ENCODE measurements at places on chromosomes 7 and 10.
A peak's percentile ranks its signal among the peaks of the same experiment; 100 is the strongest.

GRCh38 chr10:34838366-34838900, 23.3 kb upstream of the PARD3 start:
- no peak for DNase-seq

DNA sequence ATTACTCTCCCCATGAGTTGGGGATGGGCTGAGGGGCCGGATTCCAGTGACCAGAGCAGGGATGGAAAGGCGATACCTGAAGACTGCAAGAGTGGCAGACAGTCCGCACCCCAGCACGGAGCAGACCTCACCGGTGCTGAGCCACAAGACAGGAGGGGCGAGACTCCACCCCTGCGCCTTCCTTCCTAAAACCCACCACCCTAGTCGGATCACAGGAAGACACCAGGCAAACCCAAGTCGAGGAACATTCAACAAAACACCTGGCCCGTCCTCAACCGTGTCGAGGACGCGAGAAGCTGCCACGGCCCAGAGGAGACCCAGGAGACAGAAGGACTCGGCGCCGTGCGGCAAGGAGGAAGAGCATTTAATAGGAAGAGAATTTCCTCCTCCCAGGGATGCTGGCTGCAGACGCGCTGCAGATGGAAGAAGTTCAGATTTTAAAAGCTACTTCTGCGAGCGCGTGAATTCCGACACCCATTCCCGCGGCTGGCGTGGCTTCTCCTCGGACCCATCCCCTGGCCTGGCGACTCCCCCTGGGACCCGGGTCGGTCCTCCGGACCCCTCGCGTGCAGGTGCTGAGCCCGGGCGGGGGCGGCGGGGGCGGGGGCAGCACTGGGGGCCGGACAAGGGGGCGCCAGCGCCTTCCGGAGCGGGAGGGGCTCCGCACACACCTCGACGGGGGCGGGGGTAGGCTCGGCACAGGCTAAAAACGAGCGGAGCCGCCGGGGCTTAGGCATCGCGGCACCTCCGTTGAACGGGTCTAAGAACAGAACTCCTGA, 563 bp upstream of the UTF1 start:
- DNase-seq, result no peak

- no peak for DNase-seq
Measured at GRCh38 chr7:1872191-1873069, 202.4 kb downstream of the ELFN1 start.

DNA sequence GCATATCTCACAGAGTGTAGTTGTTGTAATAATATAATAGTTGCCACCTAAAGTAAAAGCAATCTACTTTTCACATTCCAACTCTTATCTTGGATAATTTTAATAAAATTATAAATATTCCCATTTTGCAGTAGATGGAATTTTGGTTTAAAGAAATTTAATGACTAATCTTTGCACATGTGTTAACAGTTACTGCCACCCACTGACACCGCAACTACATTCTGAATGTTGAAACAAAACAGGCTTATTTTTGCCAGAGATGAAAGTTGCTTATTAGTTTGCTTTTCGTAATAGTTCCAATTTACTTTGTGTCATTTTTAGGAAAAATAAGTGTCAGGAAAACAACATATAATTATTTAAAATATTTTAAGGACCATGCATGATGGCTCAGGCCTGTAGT, 557.5 kb upstream of the PCDH15 start:
- no peak for DNase-seq

GRCh38 chr7:135728136-135728669, at the start of gene SLC13A4:
TSS of gene SLC13A4 (minus strand) at chr7:135728186. CDS start at chr7:135727496, 690 bp downstream.
- DNase-seq, result no peak

DNA sequence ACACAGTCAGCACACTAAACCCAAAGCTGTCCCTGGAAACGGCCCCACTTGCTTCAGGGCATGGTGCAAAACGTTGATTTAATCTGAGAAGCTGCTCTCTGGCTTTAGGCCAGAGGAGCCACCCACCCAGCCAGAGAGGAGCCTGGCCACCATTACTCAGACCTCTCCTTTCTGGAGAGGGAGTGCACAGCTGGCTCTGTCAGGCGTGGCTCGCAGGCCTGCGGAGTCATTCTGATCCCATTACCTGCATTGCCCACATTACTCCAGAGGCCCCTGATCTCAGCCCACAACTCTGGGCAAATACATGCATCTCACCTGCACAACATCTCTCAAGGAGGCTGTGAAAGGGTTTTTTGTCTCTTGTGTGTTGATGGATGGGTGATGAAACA, 370.0 kb upstream of the IGFBP3 start:
- DNase-seq, result peak; percentile 13

DNA sequence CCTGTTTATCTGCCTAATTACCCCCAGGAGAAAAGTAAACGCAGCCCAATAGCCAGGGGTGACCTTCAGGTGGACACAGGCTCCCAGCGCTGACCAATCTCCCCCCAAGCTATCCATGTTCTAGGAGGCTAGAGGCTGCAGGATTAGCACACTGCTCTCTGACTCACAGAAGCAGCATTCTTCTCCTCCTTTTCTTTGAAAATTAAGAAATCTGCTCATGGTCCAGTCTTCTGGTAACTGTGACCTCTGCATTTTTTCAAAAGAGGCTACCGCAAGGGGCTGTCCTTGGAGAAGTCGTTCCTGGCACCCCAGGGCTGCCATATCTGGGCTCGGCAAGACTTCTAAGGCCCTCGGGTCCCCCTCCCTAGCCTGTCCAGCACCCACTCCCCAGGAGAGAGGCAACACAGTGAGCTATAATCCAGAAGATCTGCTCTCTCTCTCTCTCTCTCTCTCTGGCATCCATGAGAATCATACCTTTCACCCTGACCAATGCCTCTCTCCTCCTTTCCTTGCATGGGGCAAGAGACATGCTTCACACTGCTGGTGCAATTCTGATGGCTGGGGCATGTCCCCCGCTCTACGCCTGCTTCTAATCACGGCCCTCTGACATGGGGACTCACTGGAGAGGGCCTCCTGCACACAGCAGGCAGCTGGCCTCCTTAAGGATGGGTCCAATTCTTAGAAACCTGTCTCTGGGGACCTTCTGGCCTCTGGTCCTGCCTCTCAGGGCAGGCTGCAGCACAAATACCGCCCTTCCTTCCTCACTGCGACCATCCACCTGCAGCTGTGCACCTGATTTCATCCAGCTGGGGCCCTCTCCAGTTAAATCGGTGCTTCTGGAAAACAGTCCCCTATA, 27.3 kb downstream of the ANXA11 start:
- no peak for DNase-seq

DNA sequence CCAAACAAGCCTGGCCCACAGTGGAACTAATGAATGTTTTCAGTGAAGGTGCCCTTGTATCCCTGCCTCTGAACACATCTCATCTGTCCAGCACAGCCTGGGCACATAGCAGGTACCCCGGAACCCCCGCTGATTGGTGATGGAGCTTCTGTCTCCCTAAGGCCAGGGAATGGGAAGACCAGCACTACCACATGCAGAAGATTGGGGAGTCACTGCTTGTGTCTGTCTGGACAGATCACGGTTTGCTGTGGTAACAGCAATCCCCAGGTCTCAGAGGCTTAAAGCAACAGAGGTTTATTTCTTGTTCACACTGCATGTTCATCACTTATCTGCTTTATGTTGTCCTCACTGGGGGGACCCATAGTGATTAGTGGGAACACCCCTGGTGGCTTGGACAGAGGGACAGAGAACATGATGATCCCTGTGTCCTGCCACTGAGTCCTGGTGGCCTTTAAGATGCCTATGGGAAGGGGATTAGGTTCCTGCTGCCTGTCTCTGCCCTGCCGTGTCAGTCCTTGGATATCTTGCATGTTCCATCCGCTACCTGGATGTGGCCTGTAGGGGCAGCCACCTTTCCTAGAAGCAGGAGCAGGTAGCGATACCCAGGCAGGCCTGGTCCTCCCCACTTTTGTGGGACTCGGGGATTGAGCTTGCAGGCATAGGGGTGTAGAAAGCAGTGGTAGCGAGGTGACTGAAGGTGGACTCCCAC, 3.6 kb downstream of the TSPAN14 start:
- no peak for DNase-seq
